Activated CD8-positive, alpha-beta memory T cell treated with anti-CD3 and anti-CD28 coated beads for 48 hours (primary cell): ENCODE measurements at places on chromosomes 1 and 21.

- DNase-seq = no peak
Measured at GRCh38 chr21:42833439-42833815, 45.9 kb downstream of the WDR4 start.

DNA sequence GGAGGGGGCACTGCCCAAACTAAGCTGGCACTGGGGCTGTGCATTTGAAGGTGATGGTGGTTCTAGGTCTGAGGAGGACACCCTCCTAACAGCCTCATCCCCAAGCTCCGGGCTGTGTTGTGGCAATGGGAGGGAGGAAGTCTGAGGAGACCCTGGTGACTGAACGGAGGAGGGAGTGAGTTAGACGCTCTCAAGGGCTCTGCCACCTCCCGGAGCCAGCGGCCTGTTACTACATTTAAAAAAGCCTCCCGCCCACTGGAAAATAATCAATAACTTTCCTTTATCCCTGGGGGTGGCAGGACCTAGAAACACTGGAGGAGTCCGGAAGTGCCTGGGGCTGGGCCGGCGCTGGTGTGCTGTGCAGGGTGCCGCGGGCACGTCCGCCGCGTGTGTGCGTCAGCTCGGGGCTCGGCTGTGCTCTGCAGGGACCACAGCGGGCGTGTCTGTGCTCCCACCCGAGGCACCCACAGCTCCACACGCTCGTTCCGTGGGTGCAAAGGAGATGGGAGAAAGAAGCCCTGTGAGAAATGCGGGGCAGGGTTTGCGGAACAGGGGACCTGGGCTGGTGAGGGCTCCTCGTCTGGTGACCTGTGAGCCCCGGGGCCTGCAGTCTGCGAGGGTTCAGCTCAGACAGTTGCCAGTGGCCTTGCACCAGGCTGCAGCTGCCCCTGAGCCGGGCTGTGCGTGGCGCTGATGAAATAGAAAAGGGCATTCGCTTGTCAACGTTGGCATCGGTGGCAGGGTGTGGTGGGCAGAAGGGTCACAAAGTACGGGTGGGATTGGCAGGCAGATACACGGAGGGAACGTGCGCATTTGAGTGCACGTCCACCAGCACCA, 5.3 kb downstream of the SAMD11 start:
- no peak for DNase-seq

GRCh38 chr1:89465201-89465600, 59.4 kb upstream of the LRRC8B start:
- no peak for DNase-seq

DNA sequence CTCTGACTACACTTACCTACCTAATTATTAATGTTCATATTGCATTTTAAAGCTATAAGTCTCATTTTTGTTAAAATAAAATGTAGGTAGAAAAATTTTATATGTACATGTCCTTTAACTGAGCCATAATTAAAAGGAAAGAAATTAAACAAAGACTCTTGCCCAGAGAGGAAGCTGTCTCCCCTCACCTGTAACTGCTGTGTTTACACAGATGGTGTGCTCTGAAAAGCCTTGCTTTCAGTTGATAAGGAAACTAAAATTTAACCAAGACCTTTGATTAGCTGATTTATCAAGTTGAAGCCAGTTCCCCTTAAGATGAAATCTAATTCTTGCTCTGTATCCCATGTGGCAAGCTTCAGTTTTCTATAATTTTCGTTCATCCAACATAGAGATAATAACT, 213.5 kb downstream of the LYPLAL1 start:
- no peak for DNase-seq

DNA sequence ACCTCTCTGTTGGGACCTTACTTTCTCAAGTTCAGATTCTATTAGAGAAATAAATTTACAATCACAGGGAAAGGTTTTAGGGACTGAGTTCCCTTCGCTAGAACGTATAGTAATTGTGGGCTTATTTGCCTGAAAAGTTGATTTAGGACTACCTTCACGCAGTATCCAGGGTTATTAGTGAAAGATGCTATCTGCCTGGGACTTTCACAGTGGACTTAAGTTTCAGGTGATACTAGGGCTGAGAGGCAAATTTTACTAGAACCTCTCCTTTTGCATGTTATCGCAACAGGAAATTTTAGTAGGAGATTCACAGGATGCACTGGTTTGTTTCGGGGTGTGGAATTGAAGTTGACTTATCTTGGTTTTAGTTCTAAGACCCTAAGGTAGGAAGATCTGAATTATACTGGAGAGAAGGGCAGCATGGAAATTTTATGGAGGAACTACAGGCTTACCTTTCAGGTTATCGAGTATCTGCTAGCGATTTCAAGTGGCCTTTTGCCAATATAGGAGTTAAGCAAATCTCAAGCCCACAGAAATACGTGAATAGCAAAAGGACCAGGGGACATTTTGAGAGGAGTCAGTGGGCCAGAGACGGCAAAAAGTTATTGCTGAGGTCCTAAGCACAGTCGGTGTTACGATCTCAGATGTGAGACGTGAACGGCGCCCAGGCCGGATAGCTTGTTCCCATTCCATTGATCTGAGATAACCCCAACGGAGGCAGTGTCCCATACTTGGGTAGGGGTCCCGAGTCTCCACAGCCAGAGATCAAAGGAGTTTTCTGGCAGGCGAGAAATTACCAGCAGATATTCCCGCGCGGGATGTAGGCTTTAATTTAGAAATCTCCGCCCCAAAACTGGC, 723 bp upstream of the GNAI3 start:
- DNase-seq = no peak

DNA sequence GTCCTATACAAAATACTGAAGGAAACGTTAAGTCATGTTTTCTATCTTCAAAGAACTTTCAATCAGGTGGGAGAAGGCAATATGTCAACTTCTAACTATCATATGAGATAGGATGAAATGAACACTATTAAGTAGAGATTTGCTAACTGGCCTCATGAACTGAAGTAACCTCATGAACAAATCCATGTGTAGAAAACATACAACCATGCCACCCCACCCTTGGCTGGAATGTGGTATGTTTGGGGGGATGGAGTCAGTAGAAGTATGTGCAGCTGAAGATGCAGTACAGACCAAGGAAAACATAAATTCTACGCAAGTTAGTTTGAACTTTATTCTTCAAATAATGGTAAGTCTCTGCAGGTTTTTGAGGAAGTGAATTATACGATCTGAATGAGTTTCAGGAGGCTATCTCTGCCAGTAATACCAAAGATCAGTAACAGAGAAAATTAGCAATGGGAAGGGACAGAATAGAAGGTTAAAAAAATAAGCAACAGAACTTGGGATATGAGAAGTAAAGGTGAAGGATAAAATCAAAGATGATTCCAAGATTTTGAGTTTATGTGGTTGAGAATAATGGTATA, 4.5 kb downstream of the TRMT1L start:
- no peak for DNase-seq

- DNase-seq = no peak
Measured at GRCh38 chr1:206646504-206646903, 11.2 kb downstream of the DYRK3 start.

DNA sequence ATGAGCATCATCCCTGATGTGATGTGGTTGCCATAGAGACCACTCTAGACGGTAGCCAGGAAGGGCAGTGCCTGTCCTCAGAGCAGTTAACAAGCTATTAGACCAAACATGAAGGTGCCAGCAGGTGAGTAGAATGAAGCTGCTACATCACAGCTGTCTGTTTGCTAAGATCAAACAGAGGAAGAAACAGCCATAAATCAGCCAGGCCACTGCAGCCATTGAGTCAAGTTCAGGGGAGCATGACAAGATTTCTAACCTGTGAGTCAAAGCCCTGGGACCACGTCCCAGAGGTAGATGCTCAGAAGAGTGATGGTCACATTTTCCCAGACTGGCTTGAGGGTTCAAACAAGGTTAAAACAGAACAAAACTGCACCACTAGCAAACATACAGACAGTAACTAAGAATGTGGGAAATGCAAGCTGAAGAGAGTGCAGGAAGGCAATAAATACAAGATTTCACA, 450.6 kb upstream of the DAB1 start:
- DNase-seq = no peak

DNA sequence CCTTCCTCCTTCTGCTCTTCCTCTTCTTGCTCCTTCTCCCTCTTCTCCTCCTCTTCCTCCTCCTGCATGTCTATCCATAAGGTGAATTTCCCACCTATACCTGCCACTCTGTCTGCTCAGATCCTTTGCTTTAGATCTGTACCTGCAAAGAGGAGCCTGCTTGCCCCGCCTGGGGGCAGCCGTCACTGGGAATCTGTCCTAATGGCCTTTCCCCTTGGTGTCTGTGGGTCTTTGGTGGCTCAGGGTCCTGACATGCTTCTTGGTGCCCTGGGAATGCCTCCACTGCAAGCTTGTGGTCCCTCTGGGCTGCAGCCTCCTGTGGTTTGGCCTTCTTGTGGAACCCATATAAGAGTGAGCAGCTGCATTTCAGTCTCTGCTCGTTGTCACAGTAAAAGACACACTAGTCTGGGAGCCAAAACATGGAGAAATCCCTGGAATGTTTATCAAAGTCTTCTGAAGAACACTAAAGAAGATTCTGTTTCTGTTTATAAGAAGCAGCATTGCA, 79.5 kb upstream of the CSF3R start:
- DNase-seq = no peak

- DNase-seq = no peak
Measured at GRCh38 chr1:112021263-112021662, 31.8 kb upstream of the KCND3 start.

- DNase-seq = no peak
Measured at GRCh38 chr1:185427264-185427663, 110.2 kb upstream of the IVNS1ABP start.

GRCh38 chr1:161511756-161512060, 6.5 kb downstream of the FCGR2A start:
- no peak for DNase-seq

DNA sequence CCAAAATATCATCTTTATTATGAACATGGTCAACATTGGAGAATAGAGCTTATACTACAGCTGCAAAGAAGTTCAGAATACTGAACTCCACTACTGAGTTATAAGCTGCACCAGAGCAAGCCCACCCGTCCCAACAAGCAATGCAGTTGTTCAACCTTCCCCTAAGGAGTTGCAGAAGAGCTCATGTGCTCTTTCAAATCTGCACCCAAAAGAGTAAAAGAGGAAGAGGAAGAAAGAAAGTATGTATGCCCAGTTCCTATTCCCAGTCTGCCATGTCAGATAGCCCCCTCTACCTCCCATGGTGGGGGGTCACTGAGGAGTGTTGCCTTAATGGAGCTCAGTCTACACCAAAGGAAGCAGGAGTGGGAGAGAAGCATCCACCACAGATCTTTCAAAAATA, 6.9 kb downstream of the C1orf162 start:
- DNase-seq = no peak

DNA sequence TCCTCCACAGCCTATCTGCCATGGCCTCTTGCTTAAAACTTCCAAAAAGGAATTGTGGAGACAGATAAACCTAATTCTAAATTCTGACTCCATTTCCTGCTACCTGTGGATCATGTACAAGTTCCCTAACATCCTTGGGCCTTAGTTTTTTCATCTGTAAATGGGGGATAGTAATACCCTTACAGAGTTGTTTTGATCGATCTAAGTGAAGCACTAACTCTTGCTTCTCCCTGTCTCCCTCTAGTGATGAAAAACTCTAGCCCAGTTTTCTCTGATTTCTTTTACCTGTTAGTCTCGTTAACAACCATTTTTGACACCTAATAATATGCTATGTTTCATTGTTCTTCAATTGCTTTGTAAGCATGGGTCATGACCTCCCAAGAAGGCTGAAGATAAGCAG, 65.9 kb downstream of the TM2D1 start:
- DNase-seq = no peak

- no peak for DNase-seq
Measured at GRCh38 chr1:175864183-175864582, 120.8 kb upstream of the TNR start.

DNA sequence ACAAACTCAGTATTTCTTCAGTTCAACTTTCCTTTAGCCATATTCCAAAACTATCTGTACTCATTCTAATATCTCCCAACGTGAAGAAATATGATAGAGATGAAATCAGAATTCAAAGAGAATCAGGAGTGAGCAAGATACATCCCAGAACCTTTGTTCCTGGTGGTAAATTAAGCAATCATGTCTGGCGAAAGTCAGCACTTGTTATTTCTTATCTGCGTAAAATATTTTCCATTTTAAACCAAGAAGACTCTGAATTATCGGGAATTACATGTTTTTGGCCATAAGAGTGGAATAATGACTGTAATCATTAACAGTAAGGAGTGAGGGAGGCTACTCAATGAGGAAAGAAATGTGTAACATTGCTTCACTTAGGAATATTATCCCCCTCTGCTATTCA, 253.7 kb downstream of the PDE4B start:
- DNase-seq = no peak

DNA sequence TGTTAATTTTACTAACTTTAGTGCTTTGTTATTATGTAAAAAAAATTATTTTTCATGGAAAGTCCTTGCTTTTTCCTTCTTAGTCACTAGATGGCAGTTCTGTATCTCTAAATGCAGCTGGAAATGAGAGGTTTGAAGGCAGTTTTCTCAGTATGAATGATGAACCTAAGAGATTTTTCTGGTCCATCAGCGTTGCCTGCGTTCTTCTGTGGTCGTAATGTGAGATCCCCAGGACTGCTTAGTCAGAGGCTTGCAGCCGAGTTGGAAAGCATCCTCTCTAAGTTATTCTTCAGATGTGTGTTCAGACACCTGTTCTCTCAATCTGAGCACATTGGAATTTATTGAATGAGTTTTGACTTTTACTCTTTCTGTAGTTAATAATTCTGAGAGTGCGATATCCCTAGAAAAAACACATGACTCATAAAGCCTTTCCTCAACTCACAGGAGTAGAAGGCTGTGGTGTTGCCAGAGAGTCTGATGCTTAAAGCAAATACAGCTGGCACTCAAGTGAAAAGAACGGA, 99.3 kb downstream of the FMN2 start:
- no peak for DNase-seq

GRCh38 chr1:168116327-168116799, 20.4 kb downstream of the GPR161 start:
- no peak for DNase-seq

DNA sequence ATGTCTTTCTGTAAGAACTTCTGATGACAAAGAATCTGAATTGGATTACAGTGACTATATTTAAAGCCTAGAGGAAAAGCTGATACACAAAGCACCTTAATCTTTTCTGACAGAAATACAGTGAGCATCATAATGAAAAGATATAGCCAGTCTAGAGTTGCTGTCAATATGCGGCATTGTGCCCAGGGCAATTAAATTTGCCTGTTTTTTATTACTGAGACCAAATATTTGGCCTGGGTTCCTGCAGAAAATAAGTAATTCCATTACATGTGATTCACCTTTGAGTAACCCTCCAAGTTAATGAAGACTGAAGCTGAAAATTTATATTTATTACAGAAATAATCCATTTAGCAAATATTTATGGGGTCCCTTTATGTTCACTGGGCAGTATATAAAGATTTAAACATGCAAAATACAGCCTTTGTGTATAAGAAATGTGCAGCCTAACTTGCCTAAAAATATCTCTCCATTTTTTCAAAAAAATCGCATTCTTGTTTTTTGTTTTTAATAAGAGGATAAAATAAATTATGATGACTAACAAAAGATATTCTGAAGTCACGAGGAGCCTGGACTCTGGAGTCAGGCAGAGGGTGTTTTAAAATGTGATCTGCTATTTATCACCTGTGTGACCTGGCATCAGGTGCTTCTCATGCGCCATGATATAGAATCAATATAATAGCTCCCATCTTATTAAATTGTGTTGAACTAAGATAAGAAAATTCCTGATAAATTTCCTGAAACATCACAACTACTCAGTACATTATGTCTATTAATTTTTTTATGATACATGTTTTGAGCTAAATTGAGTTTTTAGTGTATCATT, 83.6 kb downstream of the SGIP1 start:
- no peak for DNase-seq
